CD4-positive, alpha-beta T cell (primary cell): ENCODE measurements at places on chromosomes 5 and 9.
A peak's percentile ranks its signal among the peaks of the same experiment; 100 is the strongest.

DNA sequence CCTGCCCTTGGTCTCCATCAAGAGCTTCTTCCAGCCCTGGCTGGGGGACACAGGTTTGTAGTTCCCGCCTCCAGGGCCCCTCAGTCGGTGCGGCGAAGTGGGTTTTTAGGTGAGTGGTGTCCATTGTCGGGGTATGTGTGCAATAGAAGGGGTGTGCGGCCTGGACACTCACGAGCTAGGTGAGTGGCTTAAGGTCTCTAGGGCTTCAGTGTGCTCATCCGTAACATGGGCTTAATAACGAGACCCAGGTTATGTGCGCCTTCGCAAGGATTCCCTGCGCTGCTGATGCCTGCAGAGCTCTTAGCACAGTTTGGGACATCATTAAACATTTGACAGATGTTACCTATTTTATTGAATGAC, 656 bp downstream of the CEP78 start:
- no peaks in the 10 kb centered on the region for H3K27me3 ChIP-seq
- peaks cover 7% of the 10 kb centered on the region for H3K36me3 ChIP-seq
- no peak overlapping the region for H3K27ac ChIP-seq

DNA sequence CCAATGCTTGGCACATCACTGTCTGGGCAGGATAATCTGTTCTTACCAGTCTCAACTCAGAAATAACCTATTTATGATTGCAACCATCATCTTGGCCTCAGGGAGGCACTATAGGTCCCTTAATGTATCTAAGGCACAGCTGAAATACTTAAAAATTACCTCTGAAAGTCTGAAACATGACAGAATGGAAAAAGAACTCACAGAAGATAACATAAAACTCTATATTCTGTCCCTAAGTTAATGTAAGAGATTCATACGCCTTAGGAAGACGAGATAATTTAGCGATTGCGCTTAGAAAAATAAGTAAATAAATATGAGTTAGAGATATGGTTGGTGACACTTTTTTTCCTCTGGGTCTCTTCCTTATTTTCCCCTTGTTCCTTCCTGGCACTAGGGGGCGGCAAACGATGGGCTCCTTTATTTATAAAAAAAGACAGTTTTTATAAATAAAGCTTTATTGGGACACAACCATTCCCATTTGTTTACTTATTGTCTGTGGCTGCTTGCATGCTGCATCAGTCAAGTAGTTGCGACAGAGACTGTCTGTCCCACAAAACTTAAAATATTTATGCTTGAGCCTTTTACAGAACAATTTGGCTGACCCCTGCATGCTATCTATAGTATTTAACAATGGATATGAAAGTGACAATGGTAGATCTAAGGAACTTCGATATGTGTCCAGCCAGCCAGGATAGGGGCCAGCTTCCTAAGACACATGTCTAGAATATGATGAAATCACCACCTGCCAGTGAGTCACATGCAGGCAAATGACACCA, 79.6 kb downstream of the PDE4D start:
- no peak overlapping the region for H3K27ac ChIP-seq
- H3K36me3 ChIP-seq, result no peaks in the 10 kb centered on the region
- peaks cover 3% of the 10 kb centered on the region for H3K4me1 ChIP-seq
- no peak for DNase-seq
- H3K27me3 ChIP-seq, result no peaks in the 10 kb centered on the region

DNA sequence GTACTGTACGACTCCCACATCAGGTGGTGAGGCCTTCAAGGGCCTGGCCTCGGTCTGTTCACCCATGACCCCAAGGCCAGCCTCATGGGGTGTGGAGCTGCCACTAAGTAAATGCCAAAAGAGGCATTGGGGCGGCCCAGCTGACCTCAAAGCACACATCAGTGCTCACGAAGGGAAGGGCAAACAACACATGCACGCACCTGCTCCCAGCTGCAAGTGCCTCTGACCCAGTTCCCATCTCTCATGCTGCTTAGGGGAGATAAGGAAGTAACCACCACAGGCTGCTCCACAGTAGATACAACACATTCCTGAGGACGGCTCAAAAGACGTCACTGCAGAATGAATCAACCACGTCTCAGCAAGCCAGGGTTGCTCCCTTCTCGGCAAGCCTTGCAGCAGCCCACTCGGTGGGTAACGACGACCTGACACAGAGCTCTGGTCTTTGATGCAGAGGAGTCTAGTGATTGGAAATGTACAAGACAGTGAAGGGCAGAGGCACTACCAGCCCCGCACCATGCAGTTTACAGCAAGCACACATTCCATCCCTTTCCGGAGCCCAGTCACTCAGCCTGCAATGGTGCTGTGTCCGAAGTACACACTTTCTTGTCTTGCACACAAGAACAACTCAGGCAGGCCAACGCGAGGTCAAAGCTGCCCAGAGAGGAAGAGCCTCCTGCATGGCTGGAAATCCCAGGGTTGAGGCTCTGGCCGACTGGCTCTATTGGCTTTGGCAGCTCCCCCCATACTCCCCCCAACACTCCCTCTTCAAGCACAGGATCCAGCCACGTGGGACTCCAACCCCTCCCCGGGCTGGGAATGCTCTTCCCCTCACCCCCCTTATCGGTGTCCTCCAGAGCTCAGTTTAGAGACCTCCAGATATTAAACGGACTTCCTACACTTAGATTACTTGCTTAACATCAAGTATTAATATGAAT, 31.8 kb downstream of the FABP6 start:
- DNase-seq, result no peak
- H3K27me3 ChIP-seq, result no peaks in the 10 kb centered on the region
- no peak overlapping the region for H3K4me3 ChIP-seq
- H3K27ac ChIP-seq, result no peak overlapping the region

DNA sequence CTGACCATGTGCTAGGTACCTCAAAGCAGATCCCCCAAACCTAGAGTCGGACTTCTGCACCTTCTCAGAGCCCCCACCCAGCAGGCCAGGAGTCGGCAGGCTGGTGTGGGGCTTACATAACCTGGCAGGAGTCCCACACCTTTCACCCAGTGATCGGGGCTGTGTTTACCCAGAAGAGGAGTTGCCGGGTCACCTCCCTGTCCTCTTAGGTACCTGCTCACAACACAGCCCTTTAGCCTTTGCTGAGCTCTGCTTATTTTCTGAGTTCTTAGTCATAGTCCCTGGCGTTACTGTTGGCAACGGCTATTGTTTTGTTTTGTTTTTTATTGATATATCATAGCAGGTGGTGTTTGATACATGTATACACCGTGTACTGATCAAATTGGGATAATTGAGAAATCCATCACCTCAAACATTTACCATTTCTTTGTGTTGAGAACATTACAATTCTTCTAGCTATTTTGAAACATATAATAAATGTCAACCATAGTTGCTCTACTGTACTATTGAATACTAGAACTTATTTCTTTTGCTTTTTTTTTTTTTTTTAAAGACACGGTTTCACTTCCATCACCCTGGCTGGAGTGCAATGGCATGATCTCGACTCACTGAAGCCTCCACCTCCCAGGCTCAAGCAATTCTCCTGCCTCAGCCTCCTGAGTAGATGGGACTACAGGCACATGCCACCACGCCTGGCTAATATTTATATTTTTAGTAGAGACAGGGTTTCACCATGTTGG, 10.4 kb upstream of the EEIG1 start:
- no peak for DNase-seq
- no peak overlapping the region for H3K27ac ChIP-seq
- H3K27me3 ChIP-seq, result no peaks in the 10 kb centered on the region
- H3K36me3 ChIP-seq, result no peaks in the 10 kb centered on the region

DNA sequence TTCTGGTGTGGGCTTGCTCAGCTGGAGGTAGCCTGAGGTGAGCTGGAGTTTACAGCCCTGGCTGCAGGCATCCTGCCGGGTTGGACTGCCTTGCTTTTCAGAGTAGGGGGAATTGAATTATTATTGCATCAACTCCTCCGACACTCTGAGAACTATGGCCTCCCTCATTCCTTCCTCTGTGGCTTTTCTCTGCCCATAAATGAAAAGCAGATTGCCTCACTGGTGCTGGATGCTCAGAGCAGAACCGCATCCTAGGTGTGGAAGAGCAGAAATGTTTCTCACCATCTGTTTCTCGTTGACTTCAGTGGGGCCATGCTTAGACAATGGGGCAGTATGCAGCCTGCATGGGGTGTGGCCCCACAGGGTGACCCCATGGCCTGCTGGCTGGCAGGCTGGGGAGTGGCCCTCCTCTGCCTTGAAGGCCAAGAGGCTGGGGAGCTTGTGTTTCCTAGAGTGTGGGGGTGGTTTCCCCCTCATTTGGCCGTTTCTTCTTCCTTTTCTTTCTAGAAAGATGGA, 27.3 kb upstream of the TGFBI start:
- H3K4me1 ChIP-seq, result peaks cover 2% of the 10 kb centered on the region
- H3K4me3 ChIP-seq, result no peak overlapping the region
- H3K36me3 ChIP-seq, result no peaks in the 10 kb centered on the region
- no peak overlapping the region for H3K27ac ChIP-seq
- H3K27me3 ChIP-seq, result no peaks in the 10 kb centered on the region
- no peak for DNase-seq

- DNase-seq, result no peak
- H3K4me1 ChIP-seq, result no peaks in the 10 kb centered on the region
- no peak overlapping the region for H3K27ac ChIP-seq
- H3K36me3 ChIP-seq, result no peaks in the 10 kb centered on the region
- H3K4me3 ChIP-seq, result no peak overlapping the region
Observed at GRCh38 chr5:97508864-97509263, 325.8 kb upstream of the RIOK2 start.

- H3K4me1 ChIP-seq, result no peaks in the 10 kb centered on the region
- H3K27ac ChIP-seq, result no peak overlapping the region
- no peak for DNase-seq
- H3K27me3 ChIP-seq, result no peaks in the 10 kb centered on the region
- H3K36me3 ChIP-seq, result no peaks in the 10 kb centered on the region
Observed at GRCh38 chr5:135678640-135679268, 100.0 kb upstream of the CXCL14 start.

GRCh38 chr5:32504989-32505596, 60.6 kb upstream of the ZFR start:
- no peak for DNase-seq
- peaks cover 12% of the 10 kb centered on the region for H3K4me1 ChIP-seq
- H3K27ac ChIP-seq, result no peak overlapping the region
- H3K36me3 ChIP-seq, result no peaks in the 10 kb centered on the region
- H3K4me3 ChIP-seq, result no peak overlapping the region

DNA sequence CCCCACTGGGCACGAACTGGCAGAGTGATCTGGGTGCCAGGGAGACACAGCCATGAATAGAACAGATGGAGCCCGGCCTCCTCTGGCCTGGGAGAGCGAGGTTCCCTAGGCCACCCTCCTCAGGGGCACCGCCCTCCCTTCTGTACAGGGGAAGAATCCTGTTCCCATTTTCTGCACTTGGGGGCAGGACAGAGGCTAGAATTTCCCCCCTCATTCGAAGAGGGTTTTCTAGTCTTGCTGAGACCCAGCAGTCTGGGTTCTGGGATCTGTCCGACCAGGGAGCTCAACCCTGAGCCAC, 52.7 kb downstream of the COL5A1 start:
- H3K27me3 ChIP-seq, result no peaks in the 10 kb centered on the region
- no peak overlapping the region for H3K27ac ChIP-seq
- no peaks in the 10 kb centered on the region for H3K36me3 ChIP-seq
- DNase-seq, result no peak
- peaks cover 6% of the 10 kb centered on the region for H3K4me1 ChIP-seq

DNA sequence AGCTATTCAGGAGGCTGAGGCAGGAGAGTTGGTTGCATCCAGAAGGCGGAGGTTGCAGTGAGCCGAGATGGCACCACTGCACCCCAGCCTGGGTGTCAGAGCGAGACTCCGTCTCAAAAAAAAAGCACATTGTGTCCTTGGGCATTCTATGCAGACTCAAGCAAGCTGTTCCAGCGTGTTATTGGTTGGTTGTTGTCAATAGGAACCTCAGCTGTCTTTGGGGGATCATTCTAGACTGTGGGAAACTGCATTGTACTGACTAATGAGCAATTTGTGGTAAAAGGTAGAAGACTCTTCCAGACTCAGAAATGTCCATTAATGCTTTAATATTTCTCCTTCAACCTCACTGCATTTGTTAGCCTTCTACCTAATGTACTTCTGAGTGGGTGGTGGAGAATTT, 379.5 kb upstream of the GRAMD2B start:
- H3K27me3 ChIP-seq, result no peaks in the 10 kb centered on the region
- H3K36me3 ChIP-seq, result no peaks in the 10 kb centered on the region
- H3K4me1 ChIP-seq, result no peaks in the 10 kb centered on the region
- no peak for DNase-seq

- H3K36me3 ChIP-seq, result no peaks in the 10 kb centered on the region
- no peak overlapping the region for H3K4me3 ChIP-seq
- no peaks in the 10 kb centered on the region for H3K27me3 ChIP-seq
- H3K27ac ChIP-seq, result no peak overlapping the region
- DNase-seq, result no peak
Observed at GRCh38 chr5:122494109-122494508, 182.1 kb downstream of the SNCAIP start.

- no peak overlapping the region for H3K27ac ChIP-seq
- H3K4me3 ChIP-seq, result no peak overlapping the region
- no peaks in the 10 kb centered on the region for H3K36me3 ChIP-seq
- H3K27me3 ChIP-seq, result peaks cover 8% of the 10 kb centered on the region
Observed at GRCh38 chr9:34773955-34774354, 64.0 kb upstream of the CCL21 start.

GRCh38 chr9:135479469-135480052, at the start of gene PPP1R26:
Gene PPP1R26 (plus strand): TSS chr9:135479782. CDS start chr9:135484511, 4,729 bp downstream.
- peak within 1 kb of the TSS; percentile 58 for H3K4me3 ChIP-seq
- peaks cover 42% of the 10 kb centered on the region for H3K27me3 ChIP-seq
- H3K27ac ChIP-seq, result no peak within 1 kb of the TSS
- H3K36me3 ChIP-seq, result no peaks in the 10 kb centered on the region
- DNase-seq, result no peak

- no peak overlapping the region for H3K27ac ChIP-seq
- no peaks in the 10 kb centered on the region for H3K36me3 ChIP-seq
- no peaks in the 10 kb centered on the region for H3K4me1 ChIP-seq
Observed at GRCh38 chr5:163670036-163670435, 164.6 kb downstream of the MAT2B start.

DNA sequence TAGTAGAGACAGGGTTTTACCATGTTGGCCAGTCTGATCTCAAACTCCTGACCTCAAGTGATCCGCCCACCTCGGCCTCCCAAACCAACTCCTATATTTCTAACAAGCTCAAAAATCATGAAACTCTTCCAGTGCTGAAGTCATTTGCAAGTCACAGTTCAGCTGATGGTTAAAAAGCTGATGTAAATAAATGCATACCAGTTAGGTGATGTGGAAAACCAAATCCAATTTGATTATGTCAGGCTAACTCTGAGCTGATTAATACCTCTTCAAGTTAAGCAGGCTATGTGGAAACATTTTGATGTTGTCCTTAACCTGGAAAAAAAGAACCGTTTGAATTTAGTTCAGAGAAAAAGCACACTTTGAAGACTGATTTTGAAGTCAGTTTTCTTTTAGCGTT, 51.0 kb downstream of the TMEM252 start:
- DNase-seq, result no peak
- no peaks in the 10 kb centered on the region for H3K4me1 ChIP-seq
- no peak overlapping the region for H3K27ac ChIP-seq

GRCh38 chr9:76886318-76886717, 19.6 kb downstream of the PRUNE2 start:
- H3K36me3 ChIP-seq, result no peaks in the 10 kb centered on the region
- no peaks in the 10 kb centered on the region for H3K27me3 ChIP-seq
- no peak for DNase-seq
- H3K4me1 ChIP-seq, result no peaks in the 10 kb centered on the region
